Motor neuron (in vitro differentiated cells): ENCODE measurements at places on chromosomes 3 and 15. TPM values are rescaled to one million over a fixed set of nuclear protein-coding genes. Genes with fewer than 3 reads are reported as not detected.

GRCh38 chr3:143998266-143998665 is 26.6 kb downstream of the DIPK2A start:
- ATAC-seq = no peak

GRCh38 chr3:16026753-16027152 is 147.7 kb upstream of the GALNT15 start:
- ATAC-seq = no peak

- ATAC-seq = no peak
Observed at GRCh38 chr3:164730815-164731360, 347.4 kb downstream of the SI start.

DNA sequence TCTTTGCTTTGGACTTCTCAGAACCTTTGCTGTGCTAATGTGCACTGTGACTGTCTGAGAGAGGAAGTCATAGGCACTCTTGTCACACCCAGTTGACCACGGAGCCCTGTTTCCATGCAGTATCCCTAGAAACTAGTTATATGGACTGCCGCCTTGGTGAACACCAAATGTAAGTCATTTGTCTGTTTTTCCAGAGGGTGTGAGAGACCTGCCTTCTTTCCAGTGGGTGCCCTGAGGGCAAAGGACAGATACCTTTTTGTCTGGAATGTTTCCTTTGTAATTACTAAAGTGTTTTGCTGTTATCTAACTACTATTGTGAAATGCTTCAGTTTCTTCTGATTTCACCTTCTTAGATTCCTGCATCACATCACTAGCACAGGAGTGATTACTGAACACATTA is 91.8 kb downstream of the LARS2 start:
- ATAC-seq = peak; percentile 56

DNA sequence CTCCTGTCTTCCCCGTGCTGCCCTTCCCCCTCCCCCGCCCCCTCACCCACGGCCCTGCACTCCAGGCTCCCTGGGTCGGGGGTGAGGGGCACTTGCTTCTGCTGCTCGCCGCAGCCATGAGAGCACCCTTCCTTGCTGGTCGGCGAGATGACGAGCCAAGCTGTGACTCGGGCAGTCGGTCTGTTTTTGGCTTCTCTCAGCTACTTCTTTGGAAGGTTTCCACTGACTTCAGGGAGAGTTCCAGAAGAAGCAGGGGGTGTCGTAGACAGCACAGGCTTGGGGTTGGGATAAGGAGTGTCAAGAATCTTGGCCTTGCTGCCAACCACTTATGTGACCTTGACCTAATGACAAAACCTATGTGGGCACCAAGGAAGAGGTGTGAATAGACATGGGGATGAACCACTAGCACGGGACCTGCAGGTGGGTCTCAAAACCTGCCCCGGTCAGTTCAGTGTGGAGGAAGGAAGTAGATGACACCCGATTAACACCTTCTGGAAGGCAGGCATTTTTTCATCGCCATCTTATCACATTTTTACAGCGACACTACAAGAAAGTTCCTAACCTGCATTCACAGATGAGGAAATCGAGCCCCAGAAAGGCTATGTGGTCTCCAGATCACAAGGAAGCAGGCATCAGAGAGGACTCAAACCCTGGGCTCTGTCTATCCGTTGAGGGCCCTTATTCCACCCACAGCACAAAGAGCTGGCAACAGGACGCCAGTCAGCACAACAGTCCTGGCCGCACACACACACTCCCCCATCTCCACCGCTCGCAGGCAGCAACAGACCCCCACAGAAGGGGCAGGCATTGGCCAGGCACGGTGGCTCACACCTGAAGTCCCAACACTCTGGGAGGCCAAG is 120.9 kb downstream of the LIPC start:
- ATAC-seq = no peak

GRCh38 chr3:155766206-155766605 is 21.3 kb upstream of the PLCH1 start:
- ATAC-seq = peak; percentile 44

GRCh38 chr3:193068365-193068764 is 150.7 kb upstream of the MB21D2 start:
- ATAC-seq = no peak

- ATAC-seq = no peak
Observed at GRCh38 chr3:166282931-166283330, 445.7 kb upstream of the BCHE start.

- no peak for ATAC-seq
Observed at GRCh38 chr3:81740731-81741130, 20.7 kb downstream of the GBE1 start.

GRCh38 chr3:117017135-117017894 is 307.7 kb downstream of the TUSC7 start:
- ATAC-seq = no peak

- no peak for ATAC-seq
Observed at GRCh38 chr3:22495791-22496190, 707.3 kb upstream of the UBE2E2 start.

GRCh38 chr3:142705198-142705597 is 18.6 kb upstream of the TRPC1 start:
- ATAC-seq = peak; percentile 85

- ATAC-seq = no peak
Observed at GRCh38 chr3:54536450-54536849, 391.4 kb downstream of the LRTM1 start.

- ATAC-seq = no peak
Observed at GRCh38 chr3:195307711-195308110, 36.8 kb upstream of the XXYLT1 start.

- no peak for ATAC-seq
Observed at GRCh38 chr3:120353463-120353862, 4.3 kb upstream of the LRRC58 start.

- no peak for ATAC-seq
Observed at GRCh38 chr3:57896031-57896430, 112.2 kb upstream of the FLNB start.

DNA sequence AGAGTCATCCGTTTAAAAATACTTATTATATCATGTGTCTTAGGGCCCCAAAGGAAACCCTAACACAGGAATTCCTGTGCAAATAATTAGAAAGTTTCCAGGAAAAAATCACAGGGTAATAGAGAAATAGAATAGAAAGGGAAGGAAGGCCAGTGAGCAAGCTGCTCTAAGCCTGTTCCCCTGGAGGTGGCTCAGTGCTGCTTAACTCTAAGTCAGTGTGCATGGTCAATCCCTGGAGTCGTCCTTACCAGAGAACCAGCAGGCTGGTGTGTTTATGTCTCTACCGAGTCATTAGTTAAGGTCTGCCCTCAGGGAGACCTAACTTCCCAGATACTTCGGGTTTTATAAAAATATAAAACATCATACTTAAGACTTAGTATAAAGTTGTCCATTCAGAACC is 21.0 kb upstream of the MCF2L2 start:
- ATAC-seq = no peak

DNA sequence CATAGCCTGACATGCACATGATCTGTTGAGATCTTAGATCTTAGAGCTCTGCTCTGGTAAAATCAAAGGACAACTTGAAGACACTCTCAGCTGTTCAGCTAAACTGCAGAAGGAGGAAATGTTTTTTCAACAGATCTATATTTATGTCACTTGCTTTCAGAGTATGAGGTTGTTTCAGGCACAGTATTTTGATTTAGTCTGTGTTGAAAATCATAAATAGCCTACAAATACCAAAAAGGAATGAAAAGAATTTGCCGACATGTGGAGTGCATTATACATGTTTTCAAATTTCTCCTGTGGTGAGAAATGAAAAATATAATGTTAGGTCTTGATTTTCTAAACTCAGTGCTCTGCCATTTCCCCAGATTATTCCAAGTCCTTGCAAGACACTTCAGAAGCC is 1118.4 kb downstream of the TBL1XR1 start:
- no peak for ATAC-seq

DNA sequence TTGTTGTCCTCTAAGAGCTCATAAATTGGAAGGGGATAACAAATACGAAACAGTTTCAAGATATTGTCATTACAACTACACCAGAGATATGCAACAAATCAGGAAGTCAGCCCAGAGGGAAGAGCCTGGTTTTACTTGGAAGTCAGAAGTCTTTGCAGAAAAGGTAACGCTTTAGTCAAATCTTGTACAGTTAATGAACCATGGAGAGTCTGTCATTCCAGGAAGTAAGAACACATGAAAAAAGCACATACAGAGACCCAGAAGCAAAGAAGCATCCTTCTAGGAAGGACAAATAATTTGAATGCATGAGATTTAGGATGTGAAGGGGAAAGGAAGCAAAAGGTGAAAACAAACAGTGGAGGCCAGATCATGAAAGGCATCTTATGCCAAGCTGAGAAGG is 19.6 kb downstream of the DYNC1LI1 start:
- ATAC-seq = no peak

DNA sequence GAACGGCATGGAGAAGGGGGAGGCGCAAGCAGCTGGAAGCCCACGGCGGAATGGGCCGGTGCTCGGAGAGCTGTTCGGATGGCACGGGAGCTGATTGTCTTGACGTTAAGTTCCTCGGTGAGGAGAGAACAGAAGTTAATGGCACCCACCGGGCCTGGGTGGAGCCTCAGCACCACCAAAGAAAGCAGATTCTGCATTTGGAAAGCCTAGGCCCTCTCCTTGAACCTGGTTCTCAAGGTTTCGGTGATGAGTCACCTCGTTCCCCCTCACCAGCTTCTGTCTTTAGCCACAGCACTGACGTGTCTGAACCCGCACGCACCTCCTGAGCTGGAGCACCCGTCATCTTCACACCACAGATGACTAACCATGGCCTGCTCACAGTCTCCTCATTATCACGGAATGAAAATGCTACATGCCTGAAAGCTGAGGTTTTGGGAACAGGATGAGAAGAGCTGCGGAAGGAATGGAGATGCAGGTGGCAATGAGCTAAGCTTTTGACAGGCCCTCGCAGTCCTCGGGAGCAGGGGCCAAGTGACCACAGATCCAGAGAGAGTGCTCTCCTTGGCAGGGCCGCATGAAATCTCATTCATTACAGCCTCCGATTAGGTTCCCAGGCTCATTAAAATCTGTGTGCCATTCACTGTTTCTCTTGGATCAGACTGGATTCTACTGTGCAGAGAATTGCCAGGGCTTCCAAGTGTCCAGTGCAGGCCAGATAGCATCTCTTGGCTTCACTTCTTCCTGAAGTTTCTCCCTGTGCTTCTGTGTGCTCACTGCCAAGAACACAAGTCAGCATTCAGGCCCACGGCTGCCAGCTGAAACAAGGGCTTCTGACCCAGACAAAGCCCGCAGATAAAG is 96.3 kb upstream of the DLG1 start:
- ATAC-seq = peak; percentile 67

DNA sequence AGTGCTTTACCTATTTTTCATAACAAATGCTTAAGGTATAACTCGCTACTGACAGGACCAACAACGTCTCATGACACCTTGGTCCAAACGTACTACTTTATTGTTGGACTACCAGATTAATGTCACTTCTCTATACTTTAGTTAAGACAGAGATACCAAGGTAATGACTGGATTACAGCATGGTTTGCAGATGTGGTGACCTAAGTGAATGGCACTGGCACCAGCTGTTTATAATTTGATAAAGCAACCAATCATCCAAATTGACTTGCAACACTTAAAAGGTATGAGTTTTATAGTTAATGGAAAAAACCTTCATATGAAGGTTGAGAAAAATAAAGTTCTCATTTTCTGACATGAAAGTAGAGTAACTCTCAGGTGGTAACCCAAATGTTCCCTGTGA is 209.0 kb downstream of the NEK10 start:
- ATAC-seq = no peak

DNA sequence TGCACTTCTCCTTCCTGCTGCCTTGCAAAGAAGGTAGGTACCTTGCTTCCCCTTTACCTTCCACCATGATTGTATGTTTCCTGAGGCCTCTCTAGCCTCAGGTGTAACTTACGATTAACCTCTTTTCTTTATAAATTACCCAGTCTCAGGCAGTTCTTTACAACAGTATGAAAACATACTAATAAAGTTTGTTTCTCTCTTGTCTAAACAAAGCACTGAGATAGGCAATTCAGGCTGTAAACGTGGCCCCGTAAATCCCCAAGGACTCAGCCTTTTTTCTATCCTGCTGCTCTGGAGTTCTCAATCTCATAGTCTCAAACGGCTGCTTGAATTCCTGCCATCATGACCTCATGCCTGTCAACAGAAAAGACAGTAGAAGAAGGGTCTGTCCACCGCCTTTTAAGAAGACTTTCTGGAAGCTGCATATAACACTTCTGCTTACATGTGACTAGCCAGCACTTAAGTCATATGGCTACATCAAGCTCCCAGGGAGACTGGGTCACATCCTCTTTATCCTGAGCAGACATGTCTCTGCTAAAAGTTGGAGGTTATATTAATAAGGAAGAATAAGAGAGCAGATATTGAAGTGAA is 257.8 kb downstream of the EBLN2 start:
- ATAC-seq = no peak

- peak; percentile 69 for ATAC-seq
Observed at GRCh38 chr3:150703299-150703755, 393 bp downstream of the ERICH6 start.

DNA sequence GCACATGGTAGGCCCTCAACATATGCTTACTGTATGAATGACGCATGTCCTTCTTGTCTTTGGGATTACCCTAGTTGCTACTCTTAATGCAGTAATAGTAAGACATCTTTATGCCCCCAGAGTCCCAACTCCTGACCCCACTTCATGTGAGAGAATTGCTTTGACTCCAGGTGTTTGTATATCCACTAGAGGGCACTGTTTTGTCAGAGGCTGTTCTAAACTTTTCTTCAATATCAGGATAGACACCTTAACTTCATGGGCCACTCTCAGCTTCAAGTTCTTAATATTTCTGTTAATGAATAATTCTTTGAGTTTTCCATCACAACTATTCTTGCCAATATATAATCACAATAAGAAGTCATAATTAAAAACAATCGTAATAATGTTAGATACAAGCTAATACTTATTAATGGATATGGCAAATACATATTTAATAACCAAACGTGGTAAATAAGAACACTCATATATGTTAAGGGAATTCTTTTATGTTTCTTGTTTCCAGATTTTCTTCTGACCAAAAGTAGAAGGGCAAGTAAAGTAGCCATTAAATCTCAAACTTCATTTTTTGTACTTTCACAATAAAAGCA is 337.2 kb upstream of the DNAJC19 start:
- ATAC-seq = no peak

Gene KLHL40
- 0.15 and 0.38 TPM in 2 replicates for total RNA-seq

Gene ITPR1
- total RNA-seq = 2.2 and 3.6 TPM in 2 replicates

Gene BBX
- 35.0 and 38.5 TPM in 2 replicates for total RNA-seq

Gene CYP19A1
- total RNA-seq = 8.2 and 9.7 TPM in 2 replicates
